ENCODE measurements at places on chromosomes 5 and 9.

DNA sequence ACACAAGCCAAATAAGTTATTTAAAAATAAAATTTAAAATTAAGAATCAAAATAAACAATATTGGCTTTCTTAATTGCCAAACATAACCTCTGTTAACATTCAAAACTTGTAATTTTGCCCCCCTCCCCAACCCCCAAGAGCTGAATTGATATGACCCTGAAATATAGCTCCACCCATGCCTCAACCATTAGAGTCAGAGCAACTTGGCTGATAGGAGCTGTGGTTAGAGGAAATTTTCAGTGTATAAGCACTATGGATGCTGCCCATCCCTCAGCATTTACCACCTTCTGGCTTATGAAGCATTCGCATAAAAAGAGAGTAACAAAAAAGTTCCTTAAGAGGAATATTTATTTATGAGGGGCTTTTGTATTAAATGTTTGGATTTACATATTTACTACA is 6.1 kb downstream of the POC5 start:
- no peak for DNase-seq

GRCh38 chr5:91925249-91925648 is 542.1 kb upstream of the ARRDC3 start:
- DNase-seq, result no peak

DNA sequence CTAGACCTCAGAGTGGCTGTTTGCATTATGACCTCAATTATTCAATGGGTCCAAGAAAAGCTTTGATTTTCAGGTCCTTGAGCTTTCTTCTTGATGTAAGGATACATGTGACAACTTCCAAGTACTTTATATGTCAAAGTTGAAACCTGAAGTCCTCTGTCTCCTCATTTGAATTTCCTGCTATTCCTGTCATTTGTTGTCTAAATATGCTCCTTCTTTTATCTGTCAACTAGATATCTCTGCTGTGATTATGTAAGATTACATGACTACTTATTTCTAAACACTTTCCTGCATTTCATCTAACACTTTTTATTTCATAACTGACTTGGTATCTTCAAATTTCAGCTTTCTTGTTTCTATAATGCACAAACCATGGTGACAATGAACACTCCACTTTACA is 670.0 kb upstream of the FAM174A start:
- no peak for DNase-seq

GRCh38 chr9:93205045-93205768 is 21.3 kb downstream of the WNK2 start:
- DNase-seq, result peak; percentile 17

DNA sequence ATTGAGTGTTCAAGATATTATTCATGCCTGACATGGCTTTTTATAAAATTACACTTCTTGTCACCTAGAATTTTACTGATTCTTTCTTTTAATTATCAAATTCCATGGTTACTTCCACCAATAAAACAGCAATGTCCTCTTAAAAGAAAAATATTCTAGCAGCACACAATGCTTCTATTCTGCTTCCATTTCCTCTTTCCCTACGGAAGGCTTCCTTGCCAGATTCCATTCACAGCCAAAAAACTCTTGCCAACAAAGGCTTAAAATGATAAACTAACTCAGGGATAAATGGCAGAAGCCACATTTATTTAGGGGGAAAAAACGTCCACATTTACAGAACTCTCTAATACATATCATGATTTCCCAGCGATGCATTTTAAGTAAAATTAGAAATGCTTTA is 111.6 kb downstream of the CTNND2 start:
- DNase-seq, result no peak

DNA sequence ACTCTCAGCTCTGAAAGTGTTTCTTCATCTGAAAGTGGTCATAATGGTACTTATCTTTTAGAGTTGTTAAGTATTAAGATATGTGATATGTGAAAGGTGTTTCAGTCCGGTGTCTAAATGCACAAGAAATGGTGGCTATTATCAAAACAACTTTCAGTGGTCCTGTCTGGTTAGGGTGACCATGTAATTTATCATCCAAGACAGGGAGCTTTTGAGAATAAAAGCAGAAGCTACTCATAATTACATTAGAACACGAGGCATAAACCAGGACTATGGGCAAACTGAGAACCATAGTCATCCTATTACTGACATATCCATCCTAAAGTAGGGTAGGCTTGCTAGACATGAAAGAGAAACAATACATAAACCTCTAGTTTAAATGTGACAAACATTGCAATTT is 418.1 kb upstream of the SEMA6A start:
- DNase-seq, result no peak

GRCh38 chr9:93031629-93032430 is 26.7 kb upstream of the SUSD3 start:
- DNase-seq, result no peak

- no peak for DNase-seq
Measured at GRCh38 chr5:180208038-180208434, 975 bp downstream of the RASGEF1C start.

DNA sequence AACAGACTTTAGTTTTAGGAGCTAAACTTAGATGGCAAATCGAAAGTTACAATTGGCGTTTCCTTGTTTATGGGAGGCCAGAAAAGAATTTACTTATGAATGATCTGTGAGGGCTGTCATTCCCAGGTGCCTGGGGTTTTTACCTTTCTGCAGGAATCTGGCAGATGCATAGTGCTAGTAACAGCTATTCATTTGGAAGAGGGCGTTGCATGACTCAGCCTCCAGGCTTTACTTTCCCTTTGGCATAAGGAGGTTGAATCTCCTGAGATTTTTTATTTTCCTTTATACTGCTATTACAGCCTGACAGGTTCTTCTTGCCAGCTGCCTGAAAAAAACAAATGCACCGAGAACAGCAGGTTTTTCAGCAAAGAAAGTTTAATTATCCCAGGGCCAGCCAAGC is 30.0 kb downstream of the CARD6 start:
- DNase-seq, result peak; percentile 7

- DNase-seq, result peak; percentile 85
Measured at GRCh38 chr5:180173875-180174586, 35.0 kb downstream of the RASGEF1C start.

- no peak for DNase-seq
Measured at GRCh38 chr5:117681431-117682254, 1107.0 kb upstream of the SEMA6A start.

DNA sequence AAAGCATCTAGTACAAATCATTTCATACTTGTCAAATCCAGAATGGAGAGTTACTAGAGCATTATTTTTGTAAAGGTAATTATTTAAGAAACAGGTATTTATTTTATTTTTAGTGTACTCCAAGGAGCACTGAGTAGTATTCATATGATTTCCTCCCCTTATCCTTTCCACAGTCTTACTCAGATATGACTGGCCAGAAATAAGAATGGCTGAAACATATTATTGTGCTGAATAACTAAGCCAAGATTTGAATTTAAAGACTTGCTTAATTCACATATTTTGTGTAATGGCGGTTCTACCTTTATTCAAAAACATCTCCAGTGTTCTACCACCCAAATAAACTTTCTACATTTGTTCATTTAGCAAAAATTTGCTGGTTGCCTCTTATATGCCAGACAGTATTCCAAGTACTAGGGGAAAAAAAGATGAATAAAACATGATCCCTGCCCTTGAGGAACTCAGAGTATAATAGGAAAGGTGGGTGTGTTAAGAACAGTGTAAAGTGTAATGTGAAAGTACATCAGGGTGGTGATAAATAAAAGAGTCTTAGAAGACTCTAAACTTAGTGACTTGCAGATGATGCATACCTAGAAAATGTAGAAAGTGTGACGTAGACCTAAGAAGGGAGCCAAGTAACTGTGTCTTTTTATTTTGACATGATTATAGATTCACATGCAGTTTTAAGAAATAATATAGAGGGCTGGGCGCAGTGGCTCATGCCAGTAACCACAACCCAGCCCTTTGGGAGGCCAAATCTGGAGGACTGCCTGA is 110.4 kb upstream of the GRHPR start:
- peak; percentile 80 for DNase-seq

- no peak for DNase-seq
Measured at GRCh38 chr5:43985411-43985810, 382.4 kb downstream of the NNT start.

DNA sequence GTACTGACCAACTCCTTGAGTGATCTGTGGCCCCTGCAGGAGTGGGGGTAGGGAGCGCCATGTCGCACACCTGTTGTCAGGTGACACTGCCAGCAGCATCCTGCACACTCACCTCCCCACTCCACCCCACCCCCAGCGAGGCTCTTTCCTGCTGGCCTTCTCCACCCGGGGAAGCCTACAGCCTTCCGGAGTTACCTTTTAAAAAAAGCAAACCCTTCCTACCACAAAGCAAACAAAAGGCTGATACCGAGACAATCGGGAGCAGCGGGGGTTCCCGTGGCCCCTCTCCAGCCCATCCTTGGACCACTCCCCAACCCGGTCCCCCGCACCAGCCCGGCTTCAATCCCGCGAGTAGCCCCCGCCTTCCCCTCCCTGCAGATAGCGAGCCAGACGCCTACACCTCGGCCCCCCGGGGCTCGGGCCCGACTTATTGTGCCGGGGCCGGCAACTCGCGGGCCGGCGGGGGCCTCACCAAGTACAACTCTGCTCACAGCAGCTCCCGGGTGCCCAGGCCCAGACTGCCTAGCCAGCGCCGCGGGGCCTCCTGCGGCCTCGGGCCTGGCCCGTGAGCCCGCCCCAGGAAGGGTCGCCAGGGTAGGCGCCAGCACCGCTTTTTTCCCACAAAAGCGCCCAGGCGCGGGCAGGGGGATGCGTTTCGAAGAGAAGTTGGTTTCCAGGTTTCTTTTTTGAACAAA is 724 bp downstream of the MACROH2A1 start:
- peak; percentile 23 for DNase-seq

GRCh38 chr9:106305428-106306133 is 557.4 kb upstream of the ZNF462 start:
- no peak for DNase-seq

DNA sequence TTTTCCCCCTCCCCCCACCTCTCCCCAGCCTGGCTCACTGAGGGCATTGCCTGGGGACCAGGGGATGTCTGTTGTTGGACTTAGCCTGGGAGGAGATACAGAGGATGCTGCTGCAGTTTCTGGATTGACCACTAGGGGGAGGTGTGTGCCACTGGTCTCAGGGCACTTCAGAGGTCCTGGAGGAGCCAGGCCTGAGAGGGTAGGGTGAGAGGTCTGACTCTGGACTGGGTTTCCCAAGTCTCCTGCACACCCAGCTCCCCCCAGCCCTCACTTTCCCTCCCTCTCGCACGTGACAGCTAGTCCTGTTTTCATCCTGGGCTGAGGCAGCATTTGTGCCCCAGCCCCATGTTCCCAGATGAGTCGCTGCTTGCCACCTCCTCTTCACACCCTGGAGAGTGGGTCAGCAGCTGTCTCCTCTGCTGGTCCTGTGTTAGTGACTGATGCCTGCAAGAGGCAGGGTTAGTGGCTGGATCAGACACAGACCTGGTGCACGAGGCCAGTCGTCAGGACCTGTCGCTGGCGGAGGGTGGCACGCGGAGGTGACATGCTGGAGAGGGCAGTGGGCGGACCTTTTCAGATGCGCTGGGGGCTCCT is 4.4 kb downstream of the IL3 start:
- DNase-seq, result peak; percentile 84

DNA sequence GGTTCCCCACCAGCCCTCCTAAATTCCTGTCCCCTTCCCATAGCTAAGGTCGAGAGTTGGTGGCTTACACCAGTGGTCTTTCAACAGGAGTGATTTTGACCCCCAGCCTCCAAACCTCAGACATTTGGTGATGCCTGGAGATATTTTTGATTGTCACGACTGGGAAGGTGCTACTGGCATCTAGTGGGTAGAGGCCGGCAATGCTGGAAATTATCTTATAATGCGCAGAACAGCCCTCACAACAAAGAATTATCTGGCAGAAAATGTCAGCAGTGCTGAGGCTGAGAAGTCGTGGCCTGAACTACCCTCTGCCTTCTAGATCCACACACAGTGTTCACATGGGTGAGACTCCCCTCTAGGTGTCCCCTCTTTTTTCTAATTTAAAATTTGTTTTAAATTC is 69.6 kb downstream of the IL31RA start:
- peak; percentile 35 for DNase-seq

GRCh38 chr5:64978546-64978945 is 209.8 kb downstream of the CWC27 start:
- DNase-seq, result no peak

DNA sequence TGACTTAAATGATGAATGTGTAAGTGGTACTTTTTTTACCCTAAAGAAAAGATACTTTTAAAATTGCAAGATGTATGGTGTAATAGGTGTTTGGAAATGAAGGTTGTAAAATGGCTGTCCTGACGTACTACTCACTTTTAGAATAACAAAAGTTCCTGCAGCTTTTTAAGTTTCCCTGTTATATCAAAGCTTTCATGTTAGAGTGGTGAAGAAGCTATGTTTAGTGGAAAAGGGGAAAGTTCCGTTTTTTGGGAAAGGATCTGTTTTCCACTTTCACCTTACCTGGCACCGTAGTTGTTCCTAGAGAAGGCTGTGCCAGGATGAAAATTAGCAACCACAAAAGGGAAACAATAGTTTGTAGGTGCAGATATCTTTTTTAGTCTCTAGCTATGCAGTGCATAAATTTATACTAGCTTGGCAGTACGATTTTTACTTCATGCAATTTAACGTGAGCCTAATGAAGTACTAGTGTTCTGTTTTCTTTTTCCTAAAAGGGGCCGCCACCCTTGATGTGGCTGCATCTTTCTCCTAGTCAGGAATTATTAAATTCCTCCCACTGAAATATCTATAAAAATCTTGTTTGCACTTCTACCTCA is 1.3 kb downstream of the TNPO1 start:
- DNase-seq, result peak; percentile 24

GRCh38 chr5:93845376-93845775 is 104.0 kb upstream of the POU5F2 start:
- DNase-seq, result no peak

- DNase-seq, result no peak
Measured at GRCh38 chr5:28523416-28523815, 1485.0 kb upstream of the CDH9 start.
